ENCODE measurements at places on chromosomes 1 and 21. TPM values are rescaled to one million over a fixed set of nuclear protein-coding genes. Genes with fewer than 3 reads are reported as not detected.

The KCNK1 gene
- total RNA-seq, result 25.2 TPM

The DHCR24 gene
- total RNA-seq, result 12.8 TPM

DNA sequence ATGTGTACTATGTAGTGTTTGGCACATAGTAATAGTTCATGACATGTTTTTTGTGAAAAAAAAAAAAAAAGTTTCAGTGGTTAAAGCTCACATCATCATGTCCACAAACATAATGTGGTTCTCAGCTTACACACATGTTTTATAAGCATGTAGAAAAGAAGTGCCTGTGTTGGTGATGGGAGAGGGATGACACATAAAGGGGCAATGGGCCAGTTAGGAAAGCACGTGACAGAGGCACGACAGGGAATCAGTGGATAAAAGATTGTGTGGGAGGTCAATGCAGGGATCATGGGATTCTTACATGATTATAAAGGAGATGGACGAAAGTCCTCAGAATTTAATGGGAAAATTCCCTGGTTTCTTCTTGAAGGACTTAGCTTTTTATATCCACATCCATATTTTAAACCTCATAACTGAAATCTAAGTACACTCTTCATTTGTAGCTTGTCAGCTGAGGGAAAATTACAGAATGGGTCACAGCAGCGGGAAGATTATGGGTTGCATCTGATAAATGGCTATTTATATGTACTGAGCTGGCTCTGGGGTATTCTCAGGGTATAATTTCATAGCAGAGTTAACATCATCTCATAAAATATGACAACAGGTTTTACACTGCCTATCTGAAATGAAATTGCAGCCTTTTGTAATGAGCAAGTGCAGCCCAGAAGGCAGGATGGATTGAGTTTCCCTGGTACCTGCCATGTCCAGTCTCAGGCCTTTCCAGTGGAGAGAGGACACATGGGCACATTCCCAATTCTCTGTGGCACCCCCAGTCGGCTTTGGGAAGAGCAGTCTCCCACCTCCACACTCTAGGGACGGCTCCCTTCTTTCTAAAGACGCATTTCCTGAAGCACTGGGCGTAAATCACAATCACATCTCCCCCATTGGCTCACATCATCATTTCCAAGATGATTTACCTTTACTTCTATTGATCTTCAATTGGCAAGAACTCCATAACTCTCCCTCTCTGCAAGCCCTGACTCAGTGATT, 42.3 kb upstream of the NHLH2 start:
- no peaks in the 10 kb centered on the region for H3K4me1 ChIP-seq
- H3K27me3 ChIP-seq, result peaks cover 39% of the 10 kb centered on the region
- H3K4me3 ChIP-seq, result no peak overlapping the region
- no peak overlapping the region for H3K27ac ChIP-seq
- H3K36me3 ChIP-seq, result no peaks in the 10 kb centered on the region

- H3K27me3 ChIP-seq, result no peaks in the 10 kb centered on the region
- H3K36me3 ChIP-seq, result no peaks in the 10 kb centered on the region
- H3K4me3 ChIP-seq, result no peak overlapping the region
- H3K27ac ChIP-seq, result no peak overlapping the region
Observed at GRCh38 chr1:108077991-108078390, 113.0 kb upstream of the VAV3 start.

The GBP1 gene
- total RNA-seq, result 5.7 TPM

- H3K27ac ChIP-seq, result peak overlapping the region; percentile 91
- H3K4me3 ChIP-seq, result peak overlapping the region; percentile 44
- peaks cover 71% of the 10 kb centered on the region for H3K4me1 ChIP-seq
- peaks cover 82% of the 10 kb centered on the region for H3K36me3 ChIP-seq
- H3K27me3 ChIP-seq, result no peaks in the 10 kb centered on the region
Observed at GRCh38 chr1:236893626-236894545, 98.8 kb downstream of the MTR start.

The C1orf141 gene
- not detected for total RNA-seq

The FMOD gene
- total RNA-seq, result 11.2 TPM

DNA sequence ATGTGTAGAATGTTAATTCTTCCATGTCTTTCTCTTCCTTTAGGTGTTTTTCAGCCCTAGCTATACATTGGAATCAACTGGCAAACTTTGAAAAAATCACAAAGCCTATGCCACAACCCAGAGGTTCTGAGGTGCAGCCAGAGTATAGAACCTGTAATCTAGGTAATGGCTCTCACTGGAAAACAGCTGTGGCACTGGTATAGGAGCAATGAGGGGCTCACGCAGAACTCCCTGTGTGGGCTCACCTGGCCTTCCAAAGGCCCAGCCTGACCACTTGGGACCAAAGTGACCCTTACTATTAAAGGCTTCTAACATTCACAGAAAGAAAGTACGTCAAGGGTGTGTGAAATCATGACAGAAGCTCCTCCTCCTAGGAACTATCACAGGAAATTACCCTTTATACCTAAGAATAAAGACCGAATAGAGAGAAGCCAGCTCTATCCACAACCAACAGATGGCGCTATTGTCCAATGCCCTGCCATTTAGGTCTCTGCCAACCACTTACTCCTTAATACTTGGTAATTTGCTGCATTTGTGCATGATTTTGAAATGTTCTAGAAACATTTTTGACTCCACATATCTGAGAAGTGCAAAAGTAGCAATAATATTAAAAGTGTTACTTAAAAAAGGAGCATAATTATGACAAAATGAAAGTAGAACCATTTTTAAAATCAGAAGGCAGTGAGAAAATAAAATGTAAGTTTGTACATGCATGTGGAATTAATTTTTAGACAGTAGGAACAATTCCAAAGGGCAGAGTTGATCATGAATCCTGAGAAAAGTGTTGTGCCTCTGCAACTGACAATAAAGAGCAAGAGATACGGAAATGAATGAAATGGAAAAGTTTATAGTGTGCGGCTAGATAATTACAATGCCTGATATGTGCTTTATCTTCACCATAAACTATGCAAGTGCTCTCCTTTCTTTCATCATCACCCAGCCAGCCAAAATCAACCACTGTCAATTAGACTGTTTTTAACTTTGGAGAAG, 93.1 kb upstream of the HAO2 start:
- H3K36me3 ChIP-seq, result no peaks in the 10 kb centered on the region
- no peak overlapping the region for H3K4me3 ChIP-seq
- H3K27me3 ChIP-seq, result peaks cover 5% of the 10 kb centered on the region
- H3K4me1 ChIP-seq, result no peaks in the 10 kb centered on the region

The GJA8 gene
- not detected for total RNA-seq

DNA sequence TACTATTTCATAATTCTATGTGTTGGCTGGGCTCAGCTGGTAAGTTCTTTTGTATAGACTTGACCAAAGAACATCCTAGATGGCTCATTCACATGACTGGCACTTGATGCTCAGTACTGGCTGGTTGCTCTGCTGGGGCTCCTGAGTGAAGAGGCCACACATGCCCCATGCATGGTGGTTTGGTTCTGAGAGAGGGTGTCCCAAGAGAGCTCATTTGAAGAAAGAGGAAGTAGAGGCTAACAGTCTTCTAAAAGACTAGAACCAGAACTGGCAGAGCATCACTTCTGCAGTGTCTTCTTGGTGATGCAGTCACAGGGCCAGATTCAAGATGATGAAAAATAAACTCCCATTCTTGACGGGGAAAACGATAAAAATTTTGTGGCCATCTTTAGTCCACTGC, 5.2 kb upstream of the BACH1 start:
- no peaks in the 10 kb centered on the region for H3K36me3 ChIP-seq
- H3K27me3 ChIP-seq, result no peaks in the 10 kb centered on the region
- H3K4me3 ChIP-seq, result no peak overlapping the region
- no peak overlapping the region for H3K27ac ChIP-seq
- peaks cover 29% of the 10 kb centered on the region for H3K4me1 ChIP-seq
- DNase-seq, result no peak

Measured in left ventricle myocardium inferior (tissue), 1 donor.